ENCODE measurements at places on chromosomes 6 and 20.
A peak's percentile ranks its signal among the peaks of the same experiment; 100 is the strongest.

- no peak overlapping the region for H3K4me3 ChIP-seq
- H3K36me3 ChIP-seq: no peaks in the 10 kb centered on the region
- no peaks in the 10 kb centered on the region for H3K27me3 ChIP-seq
- no peak overlapping the region for H3K27ac ChIP-seq
- no peaks in the 10 kb centered on the region for H3K4me1 ChIP-seq
- no peak for DNase-seq
Observed at GRCh38 chr6:10505529-10505928, 15.6 kb upstream of the GCNT2 start.

- H3K27me3 ChIP-seq: no peaks in the 10 kb centered on the region
- H3K27ac ChIP-seq: no peak overlapping the region
Observed at GRCh38 chr6:119060255-119060907, 18.1 kb downstream of the FAM184A start.

GRCh38 chr6:167410462-167410861 lies 85.6 kb downstream of the TTLL2 start:
- H3K36me3 ChIP-seq: no peaks in the 10 kb centered on the region
- H3K4me1 ChIP-seq: no peaks in the 10 kb centered on the region
- DNase-seq: no peak

DNA sequence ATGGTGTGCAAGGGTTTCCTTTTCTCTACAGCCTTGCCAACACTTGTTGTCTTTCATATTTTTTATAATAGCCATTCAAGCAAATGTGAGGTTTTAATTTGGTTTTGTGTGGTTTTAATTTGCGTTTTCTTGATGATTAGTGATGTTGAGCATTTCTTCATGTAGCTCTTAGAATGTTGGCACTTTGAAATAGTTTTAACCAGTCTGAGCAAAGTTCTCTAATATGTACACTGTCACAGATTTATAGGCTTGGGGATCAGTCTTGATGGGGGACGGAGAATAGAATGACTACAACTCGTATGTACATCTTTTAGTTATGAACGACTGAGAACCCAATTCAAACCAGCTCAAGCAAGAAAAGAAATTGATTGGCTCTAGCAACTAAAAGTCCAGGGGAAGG lies 1003.1 kb downstream of the KIF16B start:
- no peak for DNase-seq
- no peaks in the 10 kb centered on the region for H3K36me3 ChIP-seq
- no peaks in the 10 kb centered on the region for H3K27me3 ChIP-seq
- no peaks in the 10 kb centered on the region for H3K4me1 ChIP-seq
- no peak overlapping the region for H3K27ac ChIP-seq

DNA sequence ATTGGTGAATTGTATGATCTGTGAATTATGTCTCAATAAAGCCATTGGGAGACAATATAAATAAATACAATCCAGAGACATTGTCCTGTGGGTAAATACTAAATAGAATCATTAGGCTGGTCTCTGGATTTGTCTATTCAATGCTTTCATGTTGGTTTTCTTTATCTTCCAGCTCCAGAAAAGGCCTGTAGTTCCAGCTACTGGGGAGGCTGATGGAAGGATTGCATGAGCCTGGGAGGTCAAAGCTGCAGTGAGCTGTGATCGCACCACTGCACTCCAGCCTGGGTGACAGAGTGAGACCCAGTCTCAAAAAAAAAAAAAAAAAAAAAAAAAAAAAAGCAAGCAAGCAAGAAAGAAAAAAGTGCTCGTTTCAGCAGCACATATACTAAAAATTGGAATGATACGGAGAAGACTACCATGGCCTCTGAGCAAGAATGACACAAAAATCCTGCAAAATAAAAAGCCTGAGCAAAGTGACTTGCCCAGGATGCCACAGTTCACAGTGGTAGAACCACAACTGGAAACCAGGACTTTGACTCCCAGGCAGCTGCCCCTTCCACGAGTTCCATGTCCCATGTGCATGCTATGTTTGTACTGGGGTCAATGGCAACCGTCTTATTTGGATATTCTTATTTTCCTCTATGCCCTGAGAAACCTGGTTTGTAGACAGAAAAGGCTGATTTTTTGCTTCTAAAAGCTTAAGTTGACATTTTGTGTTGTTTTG lies 33.6 kb upstream of the GMPR start:
- DNase-seq: no peak
- no peaks in the 10 kb centered on the region for H3K27me3 ChIP-seq
- H3K27ac ChIP-seq: no peak overlapping the region
- no peaks in the 10 kb centered on the region for H3K4me1 ChIP-seq

- no peak overlapping the region for H3K27ac ChIP-seq
- no peak for DNase-seq
- no peaks in the 10 kb centered on the region for H3K4me1 ChIP-seq
- no peak overlapping the region for H3K4me3 ChIP-seq
- no peaks in the 10 kb centered on the region for H3K36me3 ChIP-seq
Observed at GRCh38 chr6:169977434-169978265, 226.2 kb downstream of the ERMARD start.

- peak; percentile 75 for DNase-seq
- peak within 1 kb of the TSS; percentile 70 for H3K4me3 ChIP-seq
- peaks cover 14% of the 10 kb centered on the region for H3K36me3 ChIP-seq
- peaks cover 14% of the 10 kb centered on the region for H3K4me1 ChIP-seq
Observed at GRCh38 chr20:63520504-63520933, at the start of gene PPDPF. Gene PPDPF (plus strand): TSS chr20:63520765. CDS start chr20:63521309, 544 bp downstream.

GRCh38 chr20:62172666-62173065 lies 10.2 kb upstream of the MTG2 start:
- no peak overlapping the region for H3K27ac ChIP-seq
- DNase-seq: no peak
- H3K36me3 ChIP-seq: peaks cover 50% of the 10 kb centered on the region
- H3K4me1 ChIP-seq: no peaks in the 10 kb centered on the region
- no peaks in the 10 kb centered on the region for H3K27me3 ChIP-seq
- no peak overlapping the region for H3K4me3 ChIP-seq

GRCh38 chr6:52712136-52712535 lies 41.2 kb downstream of the TMEM14A start:
- no peaks in the 10 kb centered on the region for H3K36me3 ChIP-seq
- H3K4me1 ChIP-seq: no peaks in the 10 kb centered on the region
- no peaks in the 10 kb centered on the region for H3K27me3 ChIP-seq
- no peak overlapping the region for H3K4me3 ChIP-seq

GRCh38 chr20:1467355-1468116 lies 887 bp upstream of the NSFL1C start:
- peak overlapping the region; percentile 58 for H3K4me3 ChIP-seq
- H3K36me3 ChIP-seq: peaks cover 11% of the 10 kb centered on the region

- no peaks in the 10 kb centered on the region for H3K27me3 ChIP-seq
- DNase-seq: no peak
- no peak overlapping the region for H3K27ac ChIP-seq
- no peaks in the 10 kb centered on the region for H3K4me1 ChIP-seq
- no peak overlapping the region for H3K4me3 ChIP-seq
Observed at GRCh38 chr6:16583144-16583762, 178.0 kb downstream of the ATXN1 start.

GRCh38 chr6:106979435-106979884 lies 4.9 kb upstream of the CD24 start:
- peaks cover 41% of the 10 kb centered on the region for H3K27me3 ChIP-seq
- no peak overlapping the region for H3K27ac ChIP-seq
- no peak overlapping the region for H3K4me3 ChIP-seq
- H3K4me1 ChIP-seq: no peaks in the 10 kb centered on the region
- peak; percentile 38 for DNase-seq
- H3K36me3 ChIP-seq: no peaks in the 10 kb centered on the region

- no peaks in the 10 kb centered on the region for H3K27me3 ChIP-seq
- no peak overlapping the region for H3K4me3 ChIP-seq
- no peaks in the 10 kb centered on the region for H3K36me3 ChIP-seq
- H3K27ac ChIP-seq: no peak overlapping the region
Observed at GRCh38 chr6:115643762-115644161, 416.9 kb downstream of the FRK start.

DNA sequence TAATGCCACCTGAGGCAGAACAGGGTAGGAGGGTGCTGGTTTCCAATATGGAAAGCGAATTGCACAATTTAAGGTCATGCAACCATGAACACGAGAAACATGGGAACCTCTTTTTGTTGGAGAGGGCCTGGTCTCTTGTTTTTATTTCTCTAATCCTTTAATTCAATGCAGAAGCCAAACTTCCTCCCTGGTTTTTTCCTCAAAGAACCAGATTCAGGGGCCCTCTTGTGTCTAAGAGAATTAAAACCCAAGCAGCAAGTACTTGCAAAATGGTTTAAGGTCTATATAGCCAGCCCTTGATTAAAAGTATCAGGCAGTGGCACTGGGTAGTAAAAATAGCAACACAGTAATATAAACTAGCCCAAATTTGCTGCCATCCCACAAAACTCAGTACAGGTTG lies 19.5 kb downstream of the GSTA4 start:
- H3K4me1 ChIP-seq: no peaks in the 10 kb centered on the region
- H3K4me3 ChIP-seq: no peak overlapping the region
- no peak overlapping the region for H3K27ac ChIP-seq
- H3K27me3 ChIP-seq: peaks cover 3% of the 10 kb centered on the region
- no peaks in the 10 kb centered on the region for H3K36me3 ChIP-seq

GRCh38 chr20:47854687-47855212 lies 69.5 kb upstream of the SULF2 start:
- no peak overlapping the region for H3K4me3 ChIP-seq
- H3K36me3 ChIP-seq: no peaks in the 10 kb centered on the region
- no peak for DNase-seq
- H3K4me1 ChIP-seq: no peaks in the 10 kb centered on the region

- H3K4me1 ChIP-seq: peaks cover 20% of the 10 kb centered on the region
- no peak for DNase-seq
- no peak overlapping the region for H3K4me3 ChIP-seq
- no peaks in the 10 kb centered on the region for H3K36me3 ChIP-seq
- no peak overlapping the region for H3K27ac ChIP-seq
Observed at GRCh38 chr6:11766043-11766442, 12.6 kb downstream of the ADTRP start.

DNA sequence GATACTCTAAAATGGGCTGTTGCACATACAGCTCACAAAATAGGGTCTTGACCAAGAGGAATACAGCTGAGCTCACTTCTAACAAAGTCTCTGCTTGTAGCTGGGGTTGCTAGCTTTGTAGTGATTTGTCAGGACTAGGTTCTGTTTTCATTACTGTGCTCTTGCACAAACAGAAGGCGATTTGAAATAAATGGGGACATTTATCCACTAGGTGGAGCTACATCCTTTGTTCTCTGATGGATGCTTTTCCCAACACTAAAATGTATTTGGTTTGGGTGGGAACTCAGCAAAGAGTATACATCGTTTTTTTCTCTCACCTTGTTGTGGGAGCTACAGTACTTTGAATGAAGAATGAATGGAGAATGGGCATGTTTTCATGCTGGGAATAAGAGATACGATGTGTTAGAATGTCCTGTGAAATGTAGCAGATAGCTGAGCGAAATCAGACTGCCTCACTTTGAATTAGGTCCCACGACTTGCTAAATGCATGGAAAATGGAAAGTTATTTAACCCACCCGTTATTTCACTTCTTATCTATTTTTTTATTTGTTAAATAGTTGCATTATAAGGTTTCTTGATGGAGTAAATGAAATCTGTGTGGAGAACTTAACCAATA lies 494.7 kb upstream of the MAP3K7 start:
- no peak overlapping the region for H3K4me3 ChIP-seq
- no peak overlapping the region for H3K27ac ChIP-seq
- H3K4me1 ChIP-seq: no peaks in the 10 kb centered on the region
- H3K27me3 ChIP-seq: no peaks in the 10 kb centered on the region
- peak; percentile 14 for DNase-seq

- no peak overlapping the region for H3K27ac ChIP-seq
- H3K4me1 ChIP-seq: no peaks in the 10 kb centered on the region
- H3K4me3 ChIP-seq: no peak overlapping the region
- DNase-seq: no peak
Observed at GRCh38 chr20:60039526-60039925, 81.3 kb downstream of the CDH26 start.

DNA sequence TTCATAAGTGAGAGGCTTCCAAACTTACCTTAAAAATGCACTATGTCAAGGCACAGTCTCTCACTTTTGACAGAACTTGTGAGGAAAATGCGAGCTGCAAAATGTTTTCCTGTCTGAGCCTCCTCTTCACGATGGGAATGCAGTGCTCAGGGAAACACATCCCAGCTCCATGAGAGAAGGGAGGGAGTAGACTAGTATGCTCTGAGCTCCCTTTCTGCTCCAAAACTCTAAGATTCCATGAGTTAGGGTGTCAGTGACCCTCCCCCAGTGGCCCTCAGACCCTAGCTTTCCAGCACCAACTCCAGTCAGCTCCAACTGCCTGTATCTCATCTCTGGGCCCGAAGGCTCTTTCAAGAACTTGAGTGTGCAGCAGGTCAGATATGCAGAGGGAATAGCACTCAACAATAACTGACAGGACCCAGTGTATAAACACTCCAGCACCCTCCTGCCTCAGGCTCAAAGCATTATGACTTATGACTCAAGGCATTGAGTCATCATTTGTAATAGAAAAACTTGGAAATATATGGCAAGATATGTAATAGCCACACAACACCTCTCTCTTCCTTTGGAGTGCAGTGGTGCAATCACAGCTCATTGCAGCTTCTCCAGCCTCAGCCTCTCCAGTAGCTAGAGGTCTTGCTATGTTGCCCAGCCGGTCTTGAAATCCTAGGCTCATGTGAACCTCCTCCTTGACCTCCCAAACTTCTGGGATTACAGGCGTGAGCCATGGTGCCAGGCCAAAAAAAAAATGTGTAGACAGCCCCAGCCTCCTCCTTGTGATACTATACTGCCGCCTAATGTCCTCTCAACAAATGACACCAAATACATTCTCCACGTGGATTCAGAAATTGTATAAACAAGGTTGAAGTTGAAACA lies 16.7 kb upstream of the ENTPD6 start:
- H3K4me1 ChIP-seq: no peaks in the 10 kb centered on the region
- H3K4me3 ChIP-seq: no peak overlapping the region
- no peaks in the 10 kb centered on the region for H3K27me3 ChIP-seq
- peak; percentile 16 for DNase-seq
- H3K27ac ChIP-seq: no peak overlapping the region

DNA sequence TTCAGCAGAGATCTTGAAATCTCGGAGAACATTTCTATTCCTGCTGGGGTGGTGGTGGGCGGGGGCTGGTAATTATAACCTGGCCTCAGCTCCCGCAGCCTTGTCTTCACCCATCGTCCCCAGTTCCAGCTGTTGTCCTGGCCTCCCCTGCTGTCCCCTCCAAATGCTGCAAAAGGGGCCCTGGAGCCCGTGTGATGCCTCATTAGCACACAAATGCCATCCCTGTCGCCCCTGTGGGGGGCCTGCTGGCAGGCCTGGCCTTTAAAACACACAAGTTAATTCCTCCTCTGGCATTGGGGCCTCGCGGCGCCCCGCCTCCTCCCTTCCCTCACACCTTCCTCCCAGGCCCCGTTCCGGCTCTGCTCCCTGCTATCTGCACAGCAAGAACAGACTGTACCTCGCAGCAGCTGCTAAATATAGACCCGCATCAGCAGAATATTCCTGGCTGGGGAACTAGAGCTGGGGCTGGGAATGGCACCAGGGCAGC lies 85.7 kb downstream of the CDH22 start:
- peaks cover 7% of the 10 kb centered on the region for H3K27me3 ChIP-seq
- no peak overlapping the region for H3K27ac ChIP-seq

- DNase-seq: no peak
- no peaks in the 10 kb centered on the region for H3K4me1 ChIP-seq
- H3K27ac ChIP-seq: no peak overlapping the region
Observed at GRCh38 chr20:52244702-52245101, 53.1 kb upstream of the ZFP64 start.

- no peak overlapping the region for H3K4me3 ChIP-seq
- H3K27ac ChIP-seq: no peak overlapping the region
- H3K4me1 ChIP-seq: no peaks in the 10 kb centered on the region
- H3K27me3 ChIP-seq: no peaks in the 10 kb centered on the region
- no peak for DNase-seq
Observed at GRCh38 chr6:139398658-139399057, 24.2 kb upstream of the CITED2 start.

GRCh38 chr6:30411515-30412207 lies 66.7 kb downstream of the RPP21 start:
- H3K4me1 ChIP-seq: no peaks in the 10 kb centered on the region
- DNase-seq: peak; percentile 54
- no peaks in the 10 kb centered on the region for H3K27me3 ChIP-seq
- H3K36me3 ChIP-seq: no peaks in the 10 kb centered on the region
- H3K4me3 ChIP-seq: no peak overlapping the region
